Esophagus squamous epithelium (tissue), 5 donors: ENCODE measurements at places on chromosomes 5 and 9.

DNA sequence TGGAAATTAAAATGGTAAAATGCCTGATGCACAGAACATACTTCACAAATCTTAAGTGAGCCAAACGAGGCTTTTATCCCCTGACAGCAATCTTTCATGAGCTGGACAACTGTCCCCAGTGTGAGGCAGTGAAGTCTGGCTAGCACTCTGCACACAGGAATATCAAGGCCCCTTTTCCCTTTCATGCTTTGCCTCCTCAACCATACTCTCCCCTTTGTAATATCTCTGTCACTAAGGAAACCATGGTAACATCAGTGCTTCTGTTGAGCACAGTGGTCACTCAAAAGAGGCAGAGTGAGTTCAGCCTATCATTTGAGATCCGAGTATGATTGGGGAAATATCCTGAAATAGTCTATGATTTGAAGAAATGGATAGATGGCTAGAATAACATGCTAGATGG, 318.3 kb downstream of the ENC1 start:
- no peak for DNase-seq

GRCh38 chr9:120857481-120857880, 14.8 kb upstream of the PSMD5 start:
- DNase-seq, result no peak

- DNase-seq, result no peak
These were observed 102.2 kb upstream of the IER5L start for GRCh38 chr9:129280236-129280622.

DNA sequence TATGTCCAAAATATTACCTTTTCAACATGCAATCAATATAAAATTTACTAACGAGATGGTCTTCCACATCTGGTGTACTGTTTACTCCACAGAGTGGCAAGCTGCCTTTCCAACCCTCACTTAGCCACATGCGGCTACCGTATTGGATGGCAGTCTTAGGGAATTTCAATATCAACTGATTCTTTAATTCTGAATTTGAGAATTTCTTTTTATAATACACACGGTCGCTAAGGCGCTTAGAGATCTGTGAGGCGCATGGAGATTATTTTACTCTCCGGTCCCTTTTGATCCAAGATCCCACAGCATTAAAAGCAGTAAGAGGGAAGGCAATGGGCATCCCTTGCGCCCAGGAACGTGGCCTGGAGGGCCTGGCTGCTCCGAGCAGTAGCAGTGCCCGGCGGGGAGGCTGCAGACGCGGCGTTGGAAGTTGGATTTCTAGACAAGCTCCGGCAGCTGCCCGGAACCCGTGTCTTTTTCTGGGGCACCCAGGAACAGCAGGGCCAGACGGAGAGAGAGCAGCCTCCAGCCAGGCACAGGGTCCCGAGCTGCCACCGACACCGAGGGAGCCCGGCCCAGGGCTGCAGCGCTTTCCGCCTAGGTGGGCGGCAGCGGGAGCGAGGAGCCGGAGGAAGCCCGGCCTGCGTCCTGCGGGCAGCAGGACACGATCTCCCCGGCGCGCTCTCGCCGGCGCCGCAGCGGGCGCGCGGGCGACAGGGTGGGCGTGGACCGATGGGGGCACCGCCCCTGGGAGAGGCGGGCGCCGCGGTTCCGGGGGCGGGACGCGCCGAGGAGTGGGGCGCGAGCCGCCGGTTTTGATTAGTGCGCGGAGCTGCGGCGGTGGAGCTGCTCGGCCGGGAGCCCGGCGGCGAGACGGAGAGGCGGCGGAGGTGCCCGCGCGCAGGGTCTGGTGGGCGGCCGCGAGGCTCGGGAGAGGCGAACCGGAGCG, at the start of gene UGCG:
Gene UGCG (plus strand): TSS at position 819 of the 946 bp plus-strand sequence. CDS start 402 bp downstream, outside the sequence.
- peak; percentile 30 for DNase-seq

DNA sequence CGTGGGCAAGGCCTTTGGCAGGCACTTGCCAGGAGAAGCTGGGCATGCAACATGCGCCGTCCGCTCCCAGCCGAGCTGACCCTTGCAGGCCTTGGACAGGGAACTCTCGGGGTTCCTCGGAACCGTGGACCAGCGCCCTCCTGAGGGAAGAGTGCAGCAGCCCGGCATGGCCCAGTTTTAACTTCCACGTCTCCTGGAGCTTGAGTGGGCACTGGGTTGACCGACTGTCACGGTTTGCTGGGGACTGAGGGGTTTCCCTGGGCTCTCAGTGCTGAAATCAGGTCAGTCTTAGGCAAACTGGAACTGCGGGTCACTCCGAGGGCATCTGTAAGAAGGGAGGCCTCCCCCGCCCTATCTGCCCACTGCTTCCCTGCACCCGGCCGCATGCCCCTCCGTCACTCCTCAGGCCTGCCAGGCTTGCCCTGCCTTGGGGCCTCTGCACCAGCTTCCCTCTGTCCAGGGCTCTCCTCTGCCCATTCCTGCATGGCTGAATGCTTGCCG, 87.0 kb upstream of the PHYKPL start:
- no peak for DNase-seq

DNA sequence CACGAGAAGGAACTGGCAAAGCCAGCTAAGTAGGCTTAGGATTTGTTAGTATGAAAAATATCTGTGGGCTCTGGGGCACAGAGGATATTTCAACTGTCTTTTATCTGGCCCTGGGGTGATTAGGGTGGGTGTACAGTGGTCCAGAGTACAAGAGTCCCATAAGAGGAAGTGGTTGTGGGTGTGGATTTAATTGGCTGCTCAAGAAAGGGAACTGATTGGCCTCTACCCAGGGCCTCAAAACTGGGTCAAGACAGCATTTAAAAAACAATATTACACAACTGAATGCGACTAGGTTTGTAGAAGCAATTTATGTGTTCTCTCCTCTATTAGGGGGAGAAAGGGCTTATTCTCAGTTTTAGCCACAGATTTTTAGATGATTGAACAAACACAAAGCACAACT, 1353.4 kb upstream of the WWC1 start:
- no peak for DNase-seq

GRCh38 chr9:4661611-4662010, 483 bp upstream of the PLPP6 start:
- no peak for DNase-seq
